HCT116 (cell line): ENCODE measurements at places on chromosomes 12 and 14. TPM values are rescaled to one million over a fixed set of nuclear protein-coding genes. Genes with fewer than 3 reads are reported as not detected.

CCDC196 gene
- not detected for total RNA-seq

- H3K27me3 ChIP-seq = no peaks in the 10 kb centered on the region
- H3K27ac ChIP-seq = peak overlapping the region; percentile 7; the same call in 1 of the 2 replicates
- DNase-seq = peak; percentile 51
- H3K4me1 ChIP-seq = peaks cover 22% of the 10 kb centered on the region
Measured at GRCh38 chr12:9673404-9674225, 4.1 kb downstream of the CLEC2D start.

TPPP2 gene
- total RNA-seq = not detected

DNA sequence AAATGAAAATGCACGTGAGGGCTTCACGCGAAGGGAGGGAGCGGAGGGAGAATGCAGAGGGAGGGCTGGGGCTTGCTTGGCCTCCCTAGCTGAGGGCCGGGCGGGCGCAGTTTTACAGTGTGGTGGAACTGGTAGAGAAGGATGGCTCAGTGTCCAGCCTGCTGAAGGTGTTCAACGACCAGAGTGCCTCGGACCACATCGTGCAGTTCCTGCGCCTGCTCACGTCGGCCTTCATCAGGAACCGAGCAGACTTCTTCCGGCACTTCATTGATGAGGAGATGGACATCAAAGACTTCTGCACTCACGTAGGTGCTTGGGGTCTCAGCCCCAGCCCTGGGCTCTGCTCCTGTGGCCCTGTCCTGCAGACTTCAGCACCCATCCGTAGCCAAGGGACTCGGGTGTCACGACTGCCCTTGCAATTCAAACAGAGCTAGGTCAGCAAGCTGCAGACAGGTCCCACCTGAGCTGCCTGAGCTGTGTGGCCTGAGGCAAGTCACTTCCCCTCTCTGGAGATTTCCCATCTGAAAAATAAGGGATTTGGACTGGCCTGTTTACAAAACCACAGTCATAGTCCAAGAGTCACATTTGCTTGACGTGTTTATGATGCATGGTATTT is 18.4 kb downstream of the OTUB2 start:
- DNase-seq = no peak
- H3K27ac ChIP-seq = no peak overlapping the region
- H3K4me3 ChIP-seq = no peak overlapping the region
- no peaks in the 10 kb centered on the region for H3K4me1 ChIP-seq
- no peaks in the 10 kb centered on the region for H3K27me3 ChIP-seq
- peaks cover 14% of the 10 kb centered on the region for H3K36me3 ChIP-seq
